ENCODE measurements at places on chromosomes 12 and 14. TPM values are rescaled to one million over a fixed set of nuclear protein-coding genes. Genes with fewer than 3 reads are reported as not detected.

The NFE2 gene
- total RNA-seq, result not detected

The BEST3 gene
- not detected for total RNA-seq

The PLA2G1B gene
- not detected for total RNA-seq

The ISM2 gene
- not detected for total RNA-seq

The CPNE8 gene
- 6.5 TPM for total RNA-seq

The TMEM132D gene
- not detected for total RNA-seq

The ZNF891 gene
- 0.94 TPM for total RNA-seq

The MIPOL1 gene
- 7.6 TPM for total RNA-seq

The ASCL1 gene
- total RNA-seq, result not detected

The KRT78 gene
- not detected for total RNA-seq

The FIGNL2 gene
- 0.12 TPM for total RNA-seq

The MYRFL gene
- total RNA-seq, result not detected

The COCH gene
- total RNA-seq, result 0.15 TPM

The RASAL1 gene
- total RNA-seq, result not detected
